Effector memory CD8-positive, alpha-beta T cell (primary cell): ENCODE measurements at places on chromosomes 2 and 18.
A peak's percentile ranks its signal among the peaks of the same experiment; 100 is the strongest.

DNA sequence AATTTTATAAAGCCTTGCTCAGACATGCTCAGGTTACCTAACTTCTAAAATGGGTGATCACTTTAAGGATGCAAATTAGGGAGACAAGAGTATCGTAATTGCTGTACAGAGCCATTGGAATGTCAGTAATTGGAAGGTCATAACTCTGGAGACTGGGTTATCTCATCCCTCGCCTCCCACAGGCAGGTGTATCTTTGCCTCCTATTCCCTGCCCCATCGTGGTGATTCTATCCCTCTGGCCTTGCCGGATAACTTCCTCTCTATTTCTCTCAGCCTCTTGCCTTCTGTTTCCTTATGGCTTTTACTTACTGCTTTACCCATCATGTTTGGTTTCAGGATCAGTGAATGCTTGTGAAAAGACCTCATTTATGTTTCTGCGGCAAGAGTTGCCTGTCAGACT lies 2.5 kb downstream of the PDK1 start:
- no peak for DNase-seq

DNA sequence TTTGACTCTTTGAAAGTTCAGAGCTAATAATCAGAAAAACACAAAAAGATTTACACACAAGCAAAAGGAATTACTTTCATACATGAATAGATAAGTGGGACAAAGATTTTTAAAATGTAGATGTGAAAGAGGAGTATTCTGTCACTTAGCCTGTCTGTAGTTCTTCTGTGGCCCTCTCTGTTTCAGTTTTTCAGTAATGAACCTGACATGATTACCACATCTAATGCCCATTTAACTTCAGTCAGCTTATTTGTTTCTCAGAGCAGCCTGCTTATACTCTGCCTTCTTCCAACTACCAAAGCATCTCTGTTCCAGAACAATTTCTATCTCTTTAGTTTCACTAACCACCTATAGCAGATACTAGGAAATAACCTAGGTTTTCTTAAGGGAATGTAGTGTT lies 34.4 kb upstream of the ACADL start:
- DNase-seq, result no peak

- no peak for DNase-seq
These were observed 331.9 kb downstream of the SLC8A1 start for GRCh38 chr2:40120026-40120425.

DNA sequence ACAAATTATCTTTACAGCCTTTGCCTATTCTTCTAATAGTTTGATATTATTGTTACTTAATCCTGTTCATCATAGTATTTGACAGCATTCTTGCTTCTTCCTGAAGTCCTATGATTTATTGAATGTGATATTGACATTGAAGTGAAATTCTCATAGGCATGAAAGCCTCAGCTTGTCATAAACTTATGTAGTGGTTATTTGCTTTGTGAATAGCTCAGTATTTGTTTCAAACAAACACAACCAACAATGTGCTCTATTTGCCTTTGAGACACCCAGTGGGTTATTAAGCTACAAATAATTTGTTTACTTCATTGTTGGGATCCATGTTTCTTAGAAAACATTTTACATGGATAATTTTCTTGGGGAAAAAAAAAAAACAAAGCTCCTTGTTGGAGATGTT lies 57.2 kb downstream of the TTC39C start:
- no peak for DNase-seq

- no peak for DNase-seq
These were observed 28.9 kb upstream of the ARHGEF4 start for GRCh38 chr2:130807659-130808385.

DNA sequence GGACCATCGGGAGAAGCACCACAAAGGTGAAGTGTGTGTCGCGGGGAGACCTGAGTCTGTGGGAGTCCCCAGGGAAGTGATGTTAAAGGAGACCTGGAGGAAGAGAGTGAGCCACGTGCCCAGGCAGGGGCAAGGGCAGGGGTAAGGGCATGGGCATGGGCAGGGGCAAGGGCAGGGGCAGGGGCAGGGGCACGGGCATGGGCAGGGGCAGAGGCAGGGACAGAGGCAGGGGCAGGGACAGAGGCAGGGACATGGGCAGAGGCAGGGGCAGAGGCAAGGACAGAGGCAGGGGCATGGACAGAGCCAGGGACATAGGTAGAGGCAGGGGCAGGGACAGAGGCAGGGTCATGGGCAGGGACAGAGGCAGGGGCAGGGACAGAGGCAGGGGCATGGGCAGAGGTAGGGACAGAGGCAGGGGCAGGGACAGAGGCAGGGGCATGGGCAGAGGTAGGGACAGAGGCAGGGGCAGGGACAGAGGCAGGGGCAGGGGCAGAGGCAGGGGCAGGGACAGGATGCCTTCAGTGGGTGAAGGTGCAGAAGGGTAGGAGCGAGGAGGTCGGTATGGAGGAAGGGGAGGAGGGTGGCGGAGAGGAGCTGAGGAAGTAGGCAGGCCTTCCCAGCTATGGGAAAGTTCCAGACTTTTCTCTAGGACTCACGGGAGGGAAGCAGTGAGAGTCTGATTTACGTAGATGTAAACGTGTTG lies 33.3 kb downstream of the NTSR2 start:
- no peak for DNase-seq

DNA sequence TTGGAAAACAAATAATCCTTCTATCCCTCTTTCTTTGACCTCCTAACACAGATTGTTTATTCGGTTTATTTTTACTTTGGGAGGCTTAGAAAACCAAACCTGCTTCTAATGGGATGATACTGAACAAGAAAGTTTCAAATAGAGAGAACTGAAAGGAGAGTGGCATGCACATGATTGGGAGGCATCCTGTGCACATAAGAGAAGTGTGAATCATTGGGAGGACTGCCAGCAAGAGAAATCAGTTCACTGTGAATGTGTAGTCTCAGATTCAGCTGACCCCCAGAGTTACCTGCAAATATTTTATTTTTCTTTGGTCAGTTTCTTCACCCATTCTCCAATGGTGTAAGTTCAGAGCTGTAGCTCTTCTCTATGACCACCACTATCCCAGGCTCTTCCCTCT lies 1363.2 kb upstream of the ACVR2A start:
- DNase-seq, result no peak

DNA sequence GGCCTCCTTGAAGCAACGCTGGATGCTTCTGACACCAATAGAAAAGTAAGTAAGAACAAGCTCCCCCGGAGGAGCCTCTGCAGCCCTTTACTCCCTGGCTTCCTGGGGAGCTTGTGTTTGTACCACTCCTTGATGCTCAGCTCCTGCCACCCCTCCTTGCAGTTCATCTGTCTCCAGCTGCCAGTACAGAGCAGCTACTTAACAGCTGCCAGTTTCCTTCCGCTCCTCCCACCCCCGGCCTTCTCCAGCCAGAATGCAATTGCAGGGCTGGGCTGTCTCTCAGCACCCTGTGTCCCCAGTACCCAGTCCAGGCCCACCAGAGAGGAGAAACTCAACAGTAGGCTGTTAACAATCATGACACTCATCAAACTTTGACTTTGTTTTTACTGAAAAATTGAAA lies 109.4 kb downstream of the AOX1 start:
- DNase-seq, result no peak

- DNase-seq, result peak; percentile 15
These were observed 909 bp downstream of the TGFA start for GRCh38 chr2:70552501-70553333.

DNA sequence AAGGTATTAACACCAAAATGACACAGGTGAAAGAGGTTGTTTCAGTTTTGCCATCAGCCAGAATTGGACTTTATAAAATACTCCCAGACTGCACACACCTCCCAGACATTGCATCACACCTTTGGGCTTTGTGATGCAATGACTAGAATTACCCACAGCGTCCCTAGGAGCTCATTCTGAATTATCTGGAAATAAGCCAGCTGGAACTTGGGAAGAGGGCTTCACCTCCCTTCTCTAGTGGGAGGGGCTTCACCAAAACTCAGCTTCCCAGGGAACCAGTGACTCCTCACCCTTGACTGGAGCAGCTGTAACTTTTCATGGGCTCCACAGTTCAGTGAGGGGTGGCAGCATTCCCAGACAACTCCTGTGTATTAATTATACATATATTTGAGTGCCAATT lies 83.1 kb upstream of the BZW1 start:
- no peak for DNase-seq

DNA sequence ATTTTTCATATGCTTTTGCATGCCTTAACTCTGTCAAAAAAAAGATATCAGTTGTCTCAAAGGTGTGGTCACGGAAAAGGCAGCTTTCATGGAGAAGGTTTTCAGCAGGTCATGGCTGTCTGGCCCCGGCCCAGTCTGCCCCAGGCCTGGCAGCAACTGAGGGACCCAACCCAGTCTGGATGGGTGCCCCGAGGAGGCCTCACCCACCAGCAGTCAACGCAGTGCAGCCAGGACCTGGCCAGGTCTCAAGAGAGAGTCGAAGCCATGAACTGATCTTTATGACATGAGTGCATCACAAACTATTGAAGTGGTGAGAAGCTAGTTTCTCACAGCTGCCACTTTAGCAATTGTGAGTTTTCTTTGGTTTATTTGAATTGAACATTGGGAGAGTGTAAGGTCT lies 7.9 kb downstream of the TUBB6 start:
- no peak for DNase-seq

GRCh38 chr2:8709611-8710010 lies 27.8 kb downstream of the ID2 start:
- no peak for DNase-seq

DNA sequence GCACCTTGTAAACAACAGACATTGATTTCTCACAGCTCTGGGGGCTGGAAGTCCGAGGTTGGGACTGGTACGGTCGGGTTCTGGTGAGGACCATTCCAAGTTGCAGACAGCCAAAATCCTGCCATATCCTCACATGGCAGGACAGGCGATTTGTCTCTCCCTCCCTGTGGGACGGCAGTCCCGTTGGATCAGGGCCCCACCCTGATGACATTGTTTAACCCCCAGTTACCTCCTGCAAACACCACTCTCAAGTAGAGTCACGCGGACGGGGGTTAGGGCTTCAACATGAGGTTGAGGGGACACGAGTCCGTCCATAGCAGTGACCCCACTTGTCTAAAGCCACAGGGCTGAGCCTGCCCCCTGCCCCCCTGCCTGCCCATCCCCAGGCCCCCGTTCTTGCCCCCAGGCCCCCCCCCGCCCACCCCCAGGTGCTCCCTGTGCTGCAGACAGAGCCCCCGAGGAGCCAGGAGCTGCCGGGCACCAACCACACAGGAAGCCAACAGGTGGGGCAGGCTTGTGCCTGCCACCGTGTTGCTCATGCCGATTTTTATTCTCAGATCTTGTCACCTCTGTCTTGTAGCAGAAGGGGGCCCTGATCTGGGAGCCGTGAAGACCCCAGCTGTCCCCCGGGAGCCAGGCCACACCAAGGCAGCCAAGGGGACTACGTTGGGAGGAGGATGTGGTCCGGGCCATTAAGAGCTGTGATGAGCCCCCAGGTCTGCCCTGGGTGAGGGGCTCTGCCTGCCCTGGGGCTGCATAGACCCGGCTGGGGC lies 82.2 kb downstream of the NFATC1 start:
- no peak for DNase-seq

GRCh38 chr2:234483568-234484251 lies 13.2 kb downstream of the ARL4C start:
- DNase-seq, result peak; percentile 86

DNA sequence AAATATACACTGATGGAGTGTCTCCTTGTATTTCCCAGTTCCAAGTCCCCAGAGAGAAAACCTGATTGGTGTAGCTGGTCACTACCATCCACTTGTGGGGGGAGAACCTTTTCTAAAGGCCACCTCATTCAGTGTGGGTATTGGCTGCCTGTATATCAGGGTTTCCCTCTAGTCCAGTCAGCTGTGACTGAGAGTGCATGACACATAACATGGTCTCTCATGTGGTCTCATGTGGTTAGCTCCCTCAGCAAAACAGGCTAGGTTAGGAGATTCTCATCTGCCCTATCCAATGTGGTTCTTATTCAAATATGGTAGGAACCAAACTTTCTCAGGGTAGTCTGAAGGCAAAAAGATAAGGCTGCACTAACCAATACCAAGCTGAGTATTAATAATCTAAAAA lies 4.1 kb upstream of the GORASP2 start:
- DNase-seq, result no peak

DNA sequence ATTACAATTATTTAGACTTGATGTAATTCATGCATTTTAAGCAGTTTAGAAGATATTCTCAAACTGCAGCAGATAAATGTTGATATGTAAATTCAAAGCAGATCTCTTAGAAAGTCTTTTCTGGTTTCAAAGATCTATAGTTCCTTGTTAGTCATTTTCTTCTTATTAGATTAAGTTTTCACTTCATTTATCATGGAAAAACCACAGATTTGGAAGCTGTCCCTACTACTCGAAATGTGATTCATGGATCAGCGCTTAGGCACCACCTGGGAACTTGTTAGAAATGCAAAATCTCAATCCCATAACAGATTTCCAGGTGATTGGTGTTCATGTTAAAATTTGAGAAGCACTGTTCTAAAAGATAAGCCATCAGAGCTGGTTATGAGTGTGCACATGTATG lies 92.8 kb upstream of the CDH2 start:
- no peak for DNase-seq

- DNase-seq, result no peak
These were observed 22.8 kb downstream of the EML4 start for GRCh38 chr2:42192010-42192373.

- no peak for DNase-seq
These were observed 586 bp downstream of the FNDC4 start for GRCh38 chr2:27494284-27494943.

DNA sequence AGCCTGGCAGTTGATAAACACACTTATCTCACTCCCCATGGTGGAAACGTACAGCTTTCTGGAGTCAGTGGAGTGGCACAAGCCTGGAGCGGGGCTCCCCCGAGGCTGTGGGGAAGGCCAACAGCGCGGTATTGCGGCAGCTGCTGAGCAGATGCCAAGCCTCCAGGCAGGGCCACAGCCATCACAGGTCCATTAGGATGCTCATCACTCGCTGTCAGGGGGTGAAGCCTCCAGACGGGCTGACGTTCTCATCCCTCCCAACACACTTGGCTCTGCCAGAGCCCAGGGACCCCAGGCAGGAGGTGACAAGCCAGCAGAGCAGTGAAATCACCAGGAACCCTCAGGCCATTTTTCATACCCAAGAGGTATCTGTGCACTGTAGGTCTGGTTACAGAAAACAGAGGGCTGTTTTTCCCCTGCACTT lies 529.2 kb upstream of the KLHL29 start:
- DNase-seq, result no peak

DNA sequence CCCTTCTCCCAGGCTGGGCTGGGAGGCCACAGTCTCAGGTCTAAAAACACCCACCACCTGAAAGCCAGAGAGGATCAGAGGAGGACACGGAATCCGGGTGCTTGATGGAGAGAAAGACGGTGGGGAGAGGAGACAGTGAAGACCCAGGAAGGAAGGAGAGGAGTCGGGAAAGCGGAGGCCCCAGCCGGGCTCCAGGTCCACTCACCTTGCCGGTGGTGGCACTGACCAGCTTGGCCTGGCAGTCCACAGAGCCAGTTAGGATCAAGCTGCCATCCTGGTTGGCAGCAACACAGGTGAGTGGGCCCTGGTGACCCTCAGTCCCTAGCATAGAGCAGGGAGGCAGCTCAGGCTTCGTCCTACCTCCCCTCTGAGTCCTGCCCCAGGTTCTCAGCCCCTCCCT lies 4.3 kb downstream of the AAMP start:
- DNase-seq, result no peak

- DNase-seq, result no peak
These were observed 49.6 kb downstream of the PAX8 start for GRCh38 chr2:113228991-113229716.

GRCh38 chr2:41197781-41198180 lies 745.9 kb upstream of the SLC8A1 start:
- no peak for DNase-seq

GRCh38 chr2:134609924-134610513 lies 108.8 kb downstream of the TMEM163 start:
- DNase-seq, result no peak
